ENCODE measurements at places on chromosomes 4 and X. TPM values are rescaled to one million over a fixed set of nuclear protein-coding genes. Genes with fewer than 3 reads are reported as not detected.

DNA sequence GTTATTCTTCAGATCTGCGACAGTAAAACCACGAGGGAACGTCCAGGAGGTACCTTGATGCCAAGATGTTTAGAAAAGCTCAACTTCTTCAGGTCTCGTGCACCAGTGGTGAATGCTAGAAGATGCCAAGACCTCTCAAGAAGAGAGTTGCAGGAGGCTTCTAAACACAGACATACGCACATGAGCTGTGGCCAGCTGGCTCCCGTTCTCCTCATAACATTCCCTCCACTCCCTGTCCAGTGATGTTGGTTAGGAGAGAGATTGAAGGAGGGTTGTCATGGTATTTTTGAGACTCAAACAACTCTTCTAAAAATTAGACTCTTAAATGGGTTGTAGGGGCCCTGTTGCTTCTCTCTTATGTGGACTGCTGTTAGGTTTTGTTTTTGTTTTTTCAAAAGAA, 184.3 kb downstream of the QDPR start:
- DNase-seq = peak; percentile 29

DNA sequence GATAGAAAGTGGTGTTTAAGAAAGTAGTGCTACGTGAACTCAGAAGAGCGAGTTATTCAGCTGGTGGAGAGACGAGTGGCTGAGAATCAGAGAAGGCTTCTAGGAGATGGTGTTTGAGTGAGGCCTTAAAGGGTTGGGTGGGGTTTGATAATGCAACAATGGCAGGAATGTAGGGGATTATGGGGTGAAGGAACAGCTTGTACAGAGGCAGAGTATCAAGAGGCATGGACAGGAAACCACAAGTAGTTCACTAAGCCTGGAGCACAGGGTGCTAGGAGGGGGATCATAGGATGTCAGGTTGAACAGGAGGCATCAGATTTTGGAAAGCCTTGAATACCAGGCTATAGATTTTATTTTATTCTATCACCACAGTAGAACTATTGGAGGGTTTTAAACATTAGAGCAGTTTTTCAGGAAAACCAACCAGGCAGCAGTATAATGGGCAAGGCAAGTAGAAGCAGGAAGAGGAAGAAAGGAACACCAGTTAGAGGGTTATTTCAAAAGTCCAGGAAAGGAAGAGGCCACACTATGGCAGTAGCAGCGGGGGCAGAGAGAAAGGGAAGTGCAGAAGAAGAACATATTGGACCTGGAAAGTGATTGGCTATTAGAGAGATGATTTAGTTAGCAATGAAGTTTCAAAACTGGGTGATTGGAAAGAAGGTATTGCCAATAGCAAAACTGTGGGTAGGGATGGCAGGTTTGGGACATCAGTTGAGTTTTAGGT, 99.2 kb downstream of the DOCK11 start:
- DNase-seq = no peak

GRCh38 chrX:135484641-135485289, 35.7 kb upstream of the INTS6L start:
- DNase-seq = peak; percentile 11

DNA sequence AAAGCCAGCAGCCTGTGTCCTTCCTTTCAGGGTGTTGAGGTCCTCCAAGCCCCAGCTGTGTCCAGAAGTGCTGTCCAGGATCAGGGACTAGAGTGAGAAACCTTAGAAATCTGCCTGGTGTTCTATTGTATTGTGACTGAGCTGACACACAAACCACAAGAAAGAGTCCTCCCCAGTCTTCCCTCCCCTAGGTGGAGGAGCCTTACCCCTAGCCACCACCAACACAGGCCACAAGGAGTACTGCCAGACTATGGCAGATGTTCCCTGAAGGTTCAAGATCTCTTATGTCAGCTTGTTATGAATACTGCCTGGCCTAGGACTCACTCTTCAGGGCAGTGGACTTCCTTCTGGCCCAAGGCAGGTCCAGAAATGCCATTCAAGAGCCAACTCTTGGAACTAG, 514.1 kb upstream of the PITX2 start:
- no peak for DNase-seq

- DNase-seq = no peak
Measured at GRCh38 chr4:112951362-112952312, 97.8 kb upstream of the ANK2 start.

GRCh38 chrX:49746306-49746705, 50.5 kb upstream of the PAGE1 start:
- DNase-seq = no peak

DNA sequence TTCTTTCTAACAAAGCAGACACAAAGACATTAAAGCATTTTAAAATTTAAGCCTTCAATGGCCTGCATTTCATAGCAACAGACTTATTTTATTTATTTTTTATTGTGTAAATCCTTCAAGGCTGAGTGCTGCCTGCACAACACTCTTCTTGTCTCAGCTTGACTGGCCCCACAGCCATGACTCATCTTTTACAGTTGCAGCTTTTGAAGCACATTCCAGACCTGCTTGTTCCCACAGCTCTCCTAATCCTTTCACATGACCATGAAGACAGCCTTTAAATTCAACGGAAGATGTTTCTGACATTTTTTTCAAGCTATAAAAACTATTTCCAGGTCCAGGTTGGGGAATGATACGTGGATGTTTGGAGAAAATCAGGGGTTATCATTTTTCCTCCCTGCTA, 276.9 kb upstream of the TACR3 start:
- no peak for DNase-seq

DNA sequence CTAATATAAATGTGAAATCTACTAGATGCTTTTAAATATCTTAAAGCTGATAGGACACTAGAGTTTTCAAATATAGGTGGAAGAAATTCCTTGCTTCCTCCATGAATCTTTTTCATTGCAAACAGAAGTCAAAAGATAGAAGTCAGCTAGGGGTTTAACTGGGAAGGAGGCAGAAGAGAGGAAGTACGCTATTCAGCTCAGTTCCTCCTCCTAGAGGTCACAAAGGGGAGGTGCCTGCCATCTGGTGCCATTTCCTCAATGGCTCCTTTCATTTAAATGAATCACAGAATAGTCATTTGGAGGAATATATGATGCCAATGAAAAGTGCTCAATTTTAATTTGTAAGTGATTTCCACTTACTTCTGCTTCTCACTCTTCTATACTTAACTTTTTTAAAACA, 8.5 kb downstream of the COL25A1 start:
- DNase-seq = no peak

DNA sequence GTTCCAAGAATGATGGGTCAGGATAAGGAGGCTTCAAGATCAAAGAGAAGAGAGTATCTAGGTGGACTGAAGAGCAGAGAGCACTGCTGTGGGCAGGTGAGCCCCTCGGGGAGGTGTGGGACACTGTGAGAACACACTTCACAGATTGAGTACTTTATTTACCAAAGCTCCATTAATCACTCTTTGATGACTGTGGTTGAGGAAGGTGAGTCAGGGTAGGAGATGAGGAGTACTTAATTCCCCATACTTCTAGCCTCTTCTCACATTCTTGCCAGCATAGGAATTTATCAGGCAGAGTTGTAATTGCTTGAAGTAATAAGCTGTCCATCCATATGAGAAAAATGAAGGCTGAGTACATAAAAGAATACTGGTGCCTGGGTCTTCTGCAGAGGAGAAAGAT, 375.3 kb downstream of the PCDH10 start:
- no peak for DNase-seq

DNA sequence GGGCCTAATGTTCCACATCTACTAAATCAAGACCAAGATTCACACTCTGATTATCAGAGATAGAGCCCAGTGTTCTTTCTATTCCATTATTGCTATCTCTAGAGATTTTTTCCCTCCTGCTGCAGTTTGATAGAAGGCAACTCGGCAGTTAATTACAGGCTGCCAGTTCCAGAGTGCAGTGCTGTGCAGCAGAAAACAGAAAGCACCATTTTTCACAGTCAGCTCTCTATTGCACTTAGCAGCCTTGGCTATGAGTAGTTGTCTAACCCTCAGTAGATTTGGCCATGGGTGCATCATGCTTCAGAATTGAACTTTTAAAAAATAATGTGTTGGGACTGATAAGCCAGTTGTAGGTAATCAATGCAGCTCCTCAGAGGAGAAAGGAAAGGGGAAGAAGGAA, 295.3 kb downstream of the MID1IP1 start:
- DNase-seq = no peak

DNA sequence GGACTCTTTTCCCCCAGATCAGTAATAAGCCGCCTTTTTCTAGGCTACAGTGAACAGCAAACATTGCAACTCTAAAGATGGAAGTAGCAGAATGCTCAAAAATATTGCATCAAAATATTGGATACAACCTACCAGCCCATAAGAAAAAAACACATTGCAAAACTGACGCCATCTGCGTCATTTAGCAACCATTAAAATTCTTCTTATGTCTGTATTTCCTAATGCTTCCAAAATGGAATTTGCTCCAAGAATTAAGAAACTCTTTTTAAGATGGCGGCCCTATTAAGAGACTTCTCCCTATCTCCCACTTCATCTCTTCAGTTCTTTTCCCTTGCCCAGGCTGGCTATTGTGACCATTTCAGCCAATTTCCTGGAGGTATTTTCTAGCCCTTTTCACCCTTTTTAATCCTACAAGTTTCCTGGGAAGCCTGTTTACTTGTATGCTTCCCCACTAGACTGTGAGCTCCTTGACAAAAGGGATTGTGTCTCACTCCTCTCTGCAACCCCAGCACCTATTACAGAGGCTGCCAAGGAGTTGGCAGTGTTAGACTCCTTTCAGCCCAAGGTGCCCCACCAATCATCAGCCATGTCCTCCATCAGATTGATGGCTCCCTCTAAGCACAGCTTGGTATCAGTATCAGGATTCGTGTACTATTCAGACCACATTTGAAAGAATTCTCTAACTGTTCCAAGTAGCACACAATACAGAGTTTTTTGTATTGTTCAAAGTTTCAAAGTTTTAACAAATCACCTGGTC, 4.4 kb downstream of the GPC3 start:
- DNase-seq = no peak

GRCh38 chrX:136963973-136964372, 69.8 kb downstream of the GPR101 start:
- no peak for DNase-seq

DNA sequence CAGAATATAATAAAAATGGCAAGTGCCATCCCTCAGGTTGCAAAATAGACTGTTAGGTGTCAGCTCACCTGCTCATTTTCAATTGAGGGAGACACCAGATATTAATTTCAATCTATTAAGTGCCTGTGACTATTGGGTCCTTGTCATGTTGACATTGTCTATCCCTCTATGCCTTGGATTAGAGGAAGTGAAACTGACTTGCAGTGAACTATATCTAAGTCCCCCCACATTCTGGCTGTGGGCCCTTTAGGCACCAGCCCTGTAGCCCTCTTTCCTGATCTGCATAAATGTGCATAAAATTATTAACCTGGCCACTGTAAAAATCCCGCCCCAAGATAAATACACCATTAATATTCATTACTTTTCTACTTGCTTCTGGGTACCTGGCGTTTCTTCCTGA, 293.0 kb upstream of the CLNK start:
- DNase-seq = no peak

GRCh38 chrX:30343206-30343605, 34.0 kb upstream of the NR0B1 start:
- DNase-seq = no peak

GRCh38 chr4:46329118-46329976, 60.6 kb downstream of the GABRA2 start:
- peak; percentile 34 for DNase-seq

GRCh38 chrX:1661922-1662221, 47.0 kb downstream of the ASMT start:
- DNase-seq = no peak

DNA sequence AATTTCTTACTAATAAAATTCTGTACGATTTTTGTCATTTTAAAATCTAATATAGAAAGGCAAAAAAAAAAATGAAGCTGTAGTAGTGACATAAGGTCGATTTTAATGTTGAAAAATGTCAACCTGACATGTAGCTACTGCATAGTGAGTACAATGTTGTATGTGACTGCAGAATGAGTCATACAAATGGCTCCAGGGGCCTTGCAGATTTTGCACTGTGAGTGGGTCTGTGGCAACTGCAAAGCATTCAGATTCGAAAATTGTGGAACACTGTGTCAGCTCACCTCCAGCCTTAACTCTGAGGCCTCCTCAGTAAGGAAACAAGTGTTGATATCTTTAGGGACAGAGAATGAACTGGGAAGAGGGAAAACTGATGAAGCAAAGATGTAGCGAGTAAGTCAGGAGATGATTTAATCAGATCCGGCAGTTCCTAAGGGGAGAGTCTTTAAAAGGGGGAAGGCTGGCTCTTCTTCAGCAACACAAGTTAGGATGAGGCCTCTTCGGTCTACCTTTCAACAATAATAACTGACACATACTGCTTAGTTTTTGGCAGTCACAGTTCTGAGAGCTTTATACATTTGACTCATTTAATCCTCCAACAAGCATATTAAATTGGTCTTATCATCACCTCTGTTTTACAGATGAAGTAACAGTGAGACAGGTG, 24.9 kb downstream of the TKTL2 start:
- no peak for DNase-seq

GRCh38 chr4:90419124-90419711, 292.0 kb downstream of the CCSER1 start:
- no peak for DNase-seq

DNA sequence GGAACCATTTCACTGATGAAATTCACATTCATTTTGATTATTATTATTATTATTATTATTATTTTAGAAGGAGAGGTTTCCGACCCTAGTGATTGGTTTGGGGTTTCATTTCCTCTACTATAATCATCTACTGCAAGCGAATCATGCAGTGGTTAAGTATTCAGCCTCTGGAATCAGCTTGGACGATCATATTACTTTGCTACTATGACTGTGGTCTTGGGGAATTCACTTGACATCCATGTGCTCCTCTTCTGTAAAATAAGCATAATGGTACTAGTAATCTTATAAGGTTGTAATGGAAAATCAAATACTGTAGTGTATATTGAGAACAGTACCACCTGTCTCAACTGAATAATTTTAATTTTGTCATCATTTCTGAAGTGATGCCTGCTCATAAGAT, 132.1 kb upstream of the SLC4A4 start:
- no peak for DNase-seq

DNA sequence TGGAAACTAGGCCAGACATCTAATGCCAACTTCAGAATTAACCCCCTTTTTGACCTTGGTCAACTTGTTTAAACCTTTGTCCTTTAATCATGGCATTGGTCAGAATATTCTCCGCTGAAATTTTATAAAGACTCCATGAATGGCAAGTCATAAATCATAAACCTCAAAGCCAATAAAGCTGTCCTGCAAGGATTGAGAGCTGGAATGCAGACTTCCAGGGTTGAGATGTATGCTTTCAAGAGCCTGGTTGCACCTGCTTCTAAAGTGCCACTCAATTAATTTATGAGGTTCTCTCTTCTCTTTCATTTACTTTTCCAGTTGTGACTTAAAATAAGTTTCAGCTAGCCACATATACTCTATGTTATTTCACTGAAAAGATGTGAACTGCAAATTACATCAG, 136.2 kb upstream of the HCCS start:
- DNase-seq = no peak

DCHS2 gene
- polyA plus RNA-seq = not detected

PCSK1N gene
- 331 TPM for polyA plus RNA-seq

SLC16A2 gene
- polyA plus RNA-seq = 17.2 TPM

TMEM47 gene
- 18.1 TPM for polyA plus RNA-seq

ADRA2C gene
- 21.9 TPM for polyA plus RNA-seq

CPLX1 gene
- 3.9 TPM for polyA plus RNA-seq

TEX11 gene
- not detected for polyA plus RNA-seq

FGD1 gene
- polyA plus RNA-seq = 2.7 TPM

LUZP4 gene
- not detected for polyA plus RNA-seq

ARHGAP6 gene
- polyA plus RNA-seq = 6.0 TPM

HPGDS gene
- polyA plus RNA-seq = 1.9 TPM

AR gene
- 1.6 TPM for polyA plus RNA-seq

TBC1D8B gene
- polyA plus RNA-seq = 3.5 TPM

STAP1 gene
- polyA plus RNA-seq = 17.9 TPM

MYOZ2 gene
- 0.77 TPM for polyA plus RNA-seq

All from kidney (tissue), 22 donors.